Stimulated activated CD4-positive, alpha-beta T cell treated with anti-CD3 and anti-CD28 coated beads, Interleukin-15, amount 100 ng/mL, for 1 hour (primary cell): ENCODE measurements at places on chromosomes 6 and 20.

- DNase-seq, result no peak
These were observed 367 bp downstream of the NRSN2 start for GRCh38 chr20:347317-347639.

- no peak for DNase-seq
These were observed 115.7 kb downstream of the PHACTR1 start for GRCh38 chr6:12832226-12832735.

DNA sequence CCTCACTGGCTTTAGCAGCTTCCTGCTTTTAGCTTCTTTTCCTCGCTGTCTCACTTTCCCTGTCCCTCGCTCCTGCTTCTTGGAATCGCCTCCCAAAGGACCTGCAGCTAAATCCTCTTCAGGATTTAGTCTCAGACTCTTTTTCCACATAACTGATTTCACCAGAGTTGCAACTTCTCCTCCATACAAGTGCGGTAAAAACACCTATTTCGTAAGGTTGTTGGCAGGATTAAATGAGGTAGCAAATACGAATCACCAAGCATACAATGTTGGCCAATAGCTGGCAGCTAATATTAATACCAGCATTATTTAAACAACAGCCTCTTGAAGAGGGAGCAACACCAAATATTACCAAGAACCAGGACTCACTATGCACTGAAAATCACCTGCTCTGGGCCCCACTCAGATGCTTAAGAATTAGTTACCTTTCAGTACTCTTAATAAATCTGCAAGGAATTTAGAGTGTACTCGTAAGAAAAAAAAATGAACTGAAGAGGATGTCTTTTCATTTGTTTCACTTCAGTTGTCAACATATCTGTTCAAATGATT, 123.0 kb downstream of the DTNBP1 start:
- DNase-seq, result no peak

DNA sequence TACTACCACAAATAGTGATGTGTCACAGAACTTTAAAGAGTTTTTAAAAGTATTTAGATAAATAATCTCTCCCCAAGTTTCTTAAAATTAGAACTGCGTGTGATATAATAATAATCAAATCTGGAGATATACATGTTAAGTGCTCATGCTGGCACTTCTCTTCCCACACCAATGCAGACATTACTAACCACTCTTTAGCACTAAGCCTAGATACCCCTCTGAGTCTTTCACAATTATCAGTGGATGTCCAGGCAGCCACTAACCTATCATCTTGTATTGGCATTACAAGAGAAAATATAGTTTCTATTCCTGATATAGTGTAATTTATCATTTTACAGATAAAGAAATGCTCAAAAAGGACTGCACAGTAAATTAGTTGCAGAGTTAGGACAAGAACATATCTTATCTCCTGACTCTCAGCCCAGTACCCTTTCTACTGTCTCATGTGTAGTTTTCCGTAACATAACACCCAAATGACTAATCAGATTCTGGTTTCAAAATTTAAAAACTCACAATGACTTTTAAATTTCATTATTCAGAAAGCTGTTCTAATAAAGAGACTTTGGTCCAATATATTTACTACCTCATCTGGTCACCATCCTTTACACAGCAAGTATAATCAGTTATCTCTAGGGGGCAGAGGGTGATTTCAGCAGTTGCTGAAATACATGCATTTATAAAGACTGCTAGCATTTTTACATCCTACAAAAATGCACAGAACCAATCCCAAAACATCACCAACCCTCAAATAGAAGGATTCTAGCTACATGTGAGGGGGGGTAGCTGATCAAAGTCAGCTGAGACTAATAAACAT, 215.5 kb upstream of the MCHR2 start:
- no peak for DNase-seq

GRCh38 chr6:137768935-137769334, 98.1 kb upstream of the TNFAIP3 start:
- no peak for DNase-seq

DNA sequence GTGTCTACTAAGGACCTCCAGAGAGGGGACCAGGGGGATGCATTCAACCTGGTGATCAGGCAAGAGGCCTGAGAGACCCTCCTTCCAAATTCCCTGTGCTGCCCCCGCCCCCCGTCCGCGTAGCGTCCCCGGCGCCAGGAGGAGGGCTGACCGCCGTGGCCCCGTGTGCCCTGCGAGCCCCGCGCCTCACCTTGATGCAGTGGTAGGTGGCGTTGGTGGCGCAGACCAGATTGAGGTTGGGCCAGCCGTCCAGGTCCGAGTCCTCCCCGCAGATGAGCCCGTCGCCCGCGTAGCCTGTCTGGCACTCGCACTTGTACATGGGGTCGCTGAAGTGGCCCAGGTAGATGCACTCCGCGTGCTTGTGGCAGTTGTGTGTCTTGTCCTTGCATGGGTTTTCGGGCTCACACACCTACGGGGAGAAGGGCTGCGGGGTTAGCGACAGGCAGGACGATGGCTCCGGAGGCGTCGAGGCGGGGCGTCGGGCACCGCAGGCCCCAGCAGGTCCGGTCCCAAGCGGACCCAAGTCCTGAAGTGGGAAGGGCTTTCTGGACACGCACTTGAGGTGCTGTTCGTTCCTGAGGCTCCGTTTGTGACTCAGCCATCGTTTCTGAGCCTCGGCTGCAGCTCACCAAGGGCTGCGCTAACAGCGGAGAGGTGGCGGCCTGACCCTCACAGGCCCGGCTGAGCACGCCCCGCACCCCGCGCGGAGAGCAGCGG, 21.7 kb downstream of the THBS2 start:
- no peak for DNase-seq

GRCh38 chr6:5905431-5906339, 101.0 kb downstream of the NRN1 start:
- no peak for DNase-seq
